ENCODE measurements at places on chromosomes 6 and 20.

DNA sequence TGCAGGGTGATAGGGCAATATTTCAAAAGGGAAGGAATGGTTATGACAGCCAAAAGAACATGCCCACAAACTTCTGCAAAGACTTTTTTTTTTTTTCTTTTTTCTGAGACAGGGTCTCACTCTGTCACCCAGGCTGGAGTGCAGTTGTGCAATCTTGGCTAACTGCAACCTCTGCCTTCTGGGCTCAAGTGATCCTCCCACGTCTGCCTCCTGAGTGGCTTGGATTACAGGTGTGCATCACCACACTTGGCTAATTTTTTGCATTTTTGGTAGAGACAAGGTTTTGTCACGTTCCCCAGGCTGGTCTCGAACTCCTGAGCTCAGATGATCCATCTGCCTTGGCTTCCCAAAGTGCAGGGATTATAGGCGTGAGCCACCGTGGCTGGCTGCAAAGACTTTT lies 117.6 kb upstream of the ADGRF1 start:
- DNase-seq: no peak

- DNase-seq: no peak
Observed at GRCh38 chr6:36823421-36824096, 15.7 kb downstream of the CPNE5 start.

GRCh38 chr6:159086033-159086618 lies 41.3 kb upstream of the TAGAP start:
- DNase-seq: no peak

DNA sequence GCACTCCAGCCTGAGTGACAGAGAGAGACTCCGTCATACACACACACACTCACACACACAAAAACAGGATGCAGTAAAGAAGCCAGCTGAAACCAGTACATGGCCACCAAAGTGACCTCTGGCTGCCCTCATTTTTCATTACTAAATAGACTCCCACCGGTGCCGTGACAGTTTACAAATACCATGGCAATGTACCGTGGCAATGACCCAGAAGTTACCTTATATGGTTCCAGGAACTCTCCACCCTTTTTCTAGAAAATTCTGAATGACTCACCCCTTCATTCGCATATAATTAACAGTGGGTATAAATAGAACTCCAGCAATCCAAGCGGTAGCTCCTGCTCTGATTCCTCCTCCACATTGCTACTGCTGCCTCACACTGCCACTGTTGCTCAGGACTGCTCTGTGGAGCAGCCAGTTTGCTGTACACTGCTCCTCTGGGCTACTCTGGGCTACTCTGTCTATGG lies 57.7 kb downstream of the SNX5 start:
- DNase-seq: no peak

- no peak for DNase-seq
Observed at GRCh38 chr6:13729891-13730290, 18.3 kb upstream of the RANBP9 start.

- DNase-seq: no peak
Observed at GRCh38 chr6:99641270-99641669, 34.6 kb downstream of the PRDM13 start.

DNA sequence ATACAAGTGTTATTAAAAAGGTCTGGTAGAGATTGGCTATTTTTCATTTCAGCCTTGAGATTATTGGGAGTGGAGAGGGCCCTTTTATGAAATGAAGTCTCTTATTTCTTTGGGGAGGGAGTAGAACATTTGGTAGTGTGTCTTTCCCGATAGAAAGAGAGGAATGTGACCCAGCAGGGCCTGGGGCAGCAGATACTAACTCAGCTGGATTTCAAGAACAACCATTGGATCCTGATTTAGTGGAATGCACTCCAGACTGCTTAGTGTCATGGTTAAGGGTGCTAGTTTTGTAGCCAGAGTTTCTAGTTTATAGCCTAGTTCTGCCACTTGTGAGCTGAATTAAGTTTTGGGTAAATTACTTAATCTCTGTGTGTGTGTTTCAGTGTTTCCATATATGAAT lies 18.4 kb upstream of the FLRT3 start:
- no peak for DNase-seq

GRCh38 chr20:63014710-63015109 lies 7.9 kb upstream of the BHLHE23 start:
- DNase-seq: no peak

DNA sequence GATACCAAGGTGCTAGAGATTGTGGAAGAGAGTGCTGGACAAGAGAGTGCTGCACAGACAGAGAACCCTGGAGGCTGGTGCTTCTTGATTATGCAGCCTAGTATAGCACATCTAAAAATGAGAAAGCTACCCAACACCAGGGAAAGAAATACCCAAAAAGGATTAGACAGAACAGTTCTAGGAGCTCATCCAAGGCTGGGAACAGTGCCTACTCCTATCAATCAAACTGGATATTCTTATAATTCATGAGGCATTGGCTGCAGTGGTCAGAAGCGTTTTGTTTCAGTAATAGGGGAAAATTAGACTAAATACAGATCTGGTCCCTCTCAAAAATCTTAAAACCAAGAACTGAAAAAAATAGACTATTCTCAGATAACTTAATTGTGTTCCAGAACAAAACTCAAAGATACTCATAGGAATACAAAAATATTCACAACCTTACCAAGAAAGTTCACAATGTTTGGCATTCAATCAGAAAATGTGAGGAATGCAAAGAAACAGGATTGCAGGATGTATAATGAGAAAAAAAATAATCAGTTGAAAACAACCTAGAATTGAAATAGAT lies 222.9 kb downstream of the EPHA7 start:
- DNase-seq: no peak

- no peak for DNase-seq
Observed at GRCh38 chr20:38551056-38551626, 29.9 kb upstream of the ADIG start.

DNA sequence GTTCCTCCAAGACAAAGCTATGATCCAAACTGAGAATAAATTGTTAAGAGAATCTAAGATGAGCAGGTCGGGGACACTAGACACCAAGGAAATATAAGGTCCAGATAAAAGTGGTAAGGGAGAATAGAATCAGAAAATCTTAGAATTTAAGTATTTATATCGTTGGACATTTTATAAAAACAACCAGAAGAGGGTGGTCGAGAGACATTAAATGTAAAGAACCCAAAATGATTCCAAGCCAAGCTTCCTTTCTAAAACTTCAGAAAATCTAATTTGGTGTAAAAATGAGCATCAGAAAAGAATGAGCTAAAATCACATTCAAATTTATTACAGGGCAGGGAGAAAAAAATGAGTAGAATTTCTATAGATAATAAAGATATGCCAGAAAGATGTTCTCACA lies 97.8 kb upstream of the OGFRL1 start:
- DNase-seq: peak; percentile 9

- DNase-seq: no peak
Observed at GRCh38 chr6:83558975-83559374, 46.6 kb downstream of the PRSS35 start.

- DNase-seq: no peak
Observed at GRCh38 chr6:127824061-127824460, 76.8 kb downstream of the THEMIS start.

GRCh38 chr6:138806889-138807288 lies 11.0 kb downstream of the ECT2L start:
- DNase-seq: no peak

- no peak for DNase-seq
Observed at GRCh38 chr6:68876792-68877493, 241.9 kb downstream of the ADGRB3 start.

DNA sequence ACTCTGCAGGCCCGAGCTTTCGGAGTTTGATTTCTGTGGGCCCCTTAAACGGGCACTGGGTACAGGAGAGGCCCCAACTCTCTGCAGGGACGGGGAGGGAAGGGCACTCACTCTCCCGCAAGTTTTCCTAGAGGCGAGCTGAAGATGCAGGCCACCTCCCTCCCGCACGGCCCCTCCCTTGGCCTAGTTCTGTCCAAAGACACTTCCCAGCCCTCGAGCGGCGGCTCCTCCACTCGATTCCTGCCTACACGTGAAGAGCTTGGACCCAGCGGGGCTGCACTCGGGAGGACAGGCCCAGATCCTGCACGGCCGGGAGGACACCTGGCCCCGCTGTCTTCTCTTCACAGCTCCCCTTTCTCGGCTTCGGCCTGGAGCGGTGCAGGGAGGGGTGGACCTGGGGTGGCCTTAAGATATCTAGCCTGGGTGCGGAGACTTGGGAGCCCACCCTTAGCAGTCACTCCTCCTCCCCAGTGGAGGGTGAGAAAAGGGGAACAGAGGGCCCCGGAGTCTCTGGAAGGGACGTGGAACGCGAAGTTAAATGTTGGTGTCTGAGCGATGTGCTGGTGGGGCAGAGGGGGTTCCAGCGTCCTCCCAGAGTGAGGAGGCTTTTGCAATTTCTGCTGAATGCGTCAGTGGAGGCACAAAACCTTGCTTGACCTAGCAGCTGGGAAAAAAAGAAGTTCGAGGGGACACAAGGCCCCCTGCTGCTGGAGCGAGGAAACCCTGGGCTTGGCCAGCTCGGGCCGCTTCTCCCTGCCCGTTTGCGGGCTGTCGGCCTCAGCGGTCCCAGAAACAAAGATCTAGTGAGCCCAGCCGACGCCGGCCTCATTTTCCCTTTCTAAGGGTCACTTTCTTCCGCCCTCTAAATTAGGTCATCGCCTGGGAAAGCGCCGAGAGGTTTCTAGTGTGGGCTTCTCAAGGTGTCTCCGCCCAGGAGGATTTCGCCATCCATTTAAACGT lies 4.9 kb downstream of the OLIG3 start:
- no peak for DNase-seq

- DNase-seq: no peak
Observed at GRCh38 chr20:35238735-35239134, 12.2 kb downstream of the MMP24 start.

DNA sequence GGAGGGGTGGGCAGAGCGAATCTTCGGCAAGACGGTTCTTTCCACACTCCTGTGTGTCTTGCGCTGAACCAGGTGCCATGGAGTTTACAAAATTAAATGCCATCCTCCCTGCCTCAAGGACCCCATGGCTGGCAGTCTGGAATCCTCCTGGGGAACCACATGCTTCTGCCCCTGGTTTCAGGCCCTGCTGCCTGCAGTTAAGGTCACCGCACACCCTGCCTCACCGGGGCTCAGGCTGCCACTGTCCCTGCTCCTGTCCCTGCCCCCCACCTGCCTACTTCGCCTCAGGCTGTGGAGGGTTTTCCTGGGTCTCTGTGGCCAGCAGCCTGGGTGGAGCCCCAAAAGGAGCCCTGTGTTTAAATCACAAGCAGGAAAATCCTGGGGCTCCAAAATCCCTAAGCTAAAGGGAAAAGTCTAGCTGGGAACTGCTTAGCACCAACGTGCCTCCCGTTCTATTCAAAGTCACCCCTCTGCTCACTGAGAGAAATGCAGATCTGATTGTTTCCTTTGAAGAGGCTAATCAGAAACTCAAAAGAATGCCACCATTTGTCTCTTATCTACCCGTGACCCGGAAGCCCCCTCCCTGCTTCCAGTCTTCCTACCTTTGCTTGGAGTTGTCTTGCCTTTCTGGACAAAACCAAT lies 10.6 kb upstream of the TTLL2 start:
- no peak for DNase-seq

GRCh38 chr6:149053848-149054558 lies 263.5 kb upstream of the TAB2 start:
- DNase-seq: no peak

- DNase-seq: no peak
Observed at GRCh38 chr6:107354451-107354850, 104.9 kb downstream of the PDSS2 start.

DNA sequence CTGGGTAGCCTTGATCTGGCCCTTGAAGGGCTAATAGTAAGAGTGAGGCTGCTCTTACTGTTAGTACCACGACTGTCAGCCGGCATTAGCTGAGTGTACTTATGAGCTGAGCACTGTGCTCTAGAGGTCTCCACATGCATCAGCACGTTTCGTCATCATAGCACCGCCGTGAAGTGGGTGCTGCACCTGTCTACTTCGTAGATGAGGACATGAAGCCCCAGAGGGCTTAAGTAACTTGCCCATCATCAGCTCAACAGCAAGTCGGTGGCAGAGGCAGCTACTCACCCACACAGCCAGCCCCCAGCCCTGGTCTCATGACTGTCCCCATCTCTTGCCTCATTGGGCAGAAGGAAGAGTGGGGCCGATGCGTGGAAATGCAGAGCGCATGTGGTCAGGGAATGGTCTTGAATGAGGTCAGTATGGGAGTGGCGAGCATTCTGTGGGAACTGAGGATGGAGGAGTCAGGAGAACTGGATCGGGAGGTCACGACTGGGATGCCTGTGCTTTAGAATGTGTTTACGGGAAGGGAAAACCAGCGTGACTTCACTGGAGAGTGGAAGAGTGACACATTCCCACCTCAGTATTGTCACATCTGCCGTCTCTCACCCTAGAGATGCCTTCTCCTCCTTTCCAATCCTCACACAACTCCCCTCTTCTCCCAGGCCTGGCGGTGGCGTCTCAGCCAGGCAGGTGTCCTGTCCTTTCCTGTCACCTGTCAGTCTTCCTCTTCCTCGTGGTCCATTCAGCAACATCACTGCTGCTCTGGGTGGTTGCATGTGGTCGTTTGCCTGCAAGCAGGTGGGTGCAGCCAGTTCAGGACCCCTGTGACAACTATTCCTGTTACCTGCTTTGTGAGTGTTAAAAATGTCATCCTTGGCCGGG lies 6.0 kb downstream of the SYTL3 start:
- no peak for DNase-seq

GRCh38 chr6:144697369-144697760 lies 412.2 kb downstream of the UTRN start:
- no peak for DNase-seq

GRCh38 chr6:137864812-137865508 lies 2.1 kb upstream of the TNFAIP3 start:
- DNase-seq: no peak

DNA sequence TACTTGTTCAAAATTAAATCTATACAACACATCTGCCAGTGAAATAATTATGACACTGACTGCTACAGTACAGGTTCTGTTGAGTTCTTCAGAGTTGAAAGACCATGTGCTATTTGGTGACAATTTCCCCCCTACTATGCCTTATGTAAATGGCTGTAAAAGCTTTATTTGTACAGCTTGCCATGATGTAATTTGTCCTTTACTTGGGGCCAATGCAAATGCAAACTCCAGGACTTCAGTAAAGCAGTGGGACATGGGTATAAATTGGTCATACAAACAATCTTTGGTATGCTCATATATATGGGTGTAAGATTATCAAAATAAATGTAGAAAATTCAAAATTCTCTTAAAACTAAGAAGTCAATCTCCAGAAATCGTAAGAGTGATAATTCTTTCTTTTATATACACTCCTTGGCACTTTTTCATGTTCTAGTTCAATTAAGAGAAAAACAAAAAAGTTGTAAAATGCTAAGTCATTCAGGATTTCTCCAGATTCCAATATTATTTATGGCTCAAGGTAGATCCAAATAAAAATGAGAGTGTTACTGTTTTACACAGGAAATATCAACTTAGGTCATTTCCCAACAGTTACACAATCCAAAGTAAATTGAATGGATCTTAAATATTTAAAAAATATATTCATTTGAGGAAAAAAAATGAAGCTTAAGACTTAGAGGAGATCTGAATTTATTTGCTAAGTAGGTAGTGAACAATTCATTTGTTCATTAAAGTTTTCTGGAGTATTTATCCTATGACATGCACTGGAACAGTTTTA lies 1310.5 kb upstream of the CITED2 start:
- DNase-seq: no peak

Data from activated CD4-positive, alpha-beta T cell treated with anti-CD3 and anti-CD28 coated beads, Interleukin-2, Interleukin-4, amounts not matched to agents 100 ng/mL and 50 ng/mL, durations not matched to agents 16 hours and 8 hours (primary cell).